Umbilical cord (tissue), 2 donors: ENCODE measurements at places on chromosomes 4 and X.

GRCh38 chr4:8863686-8864682 is 7.7 kb downstream of the HMX1 start:
- DNase-seq = no peak

GRCh38 chrX:140432346-140433175 is 72.3 kb downstream of the SOX3 start:
- peak; percentile 0 for DNase-seq

DNA sequence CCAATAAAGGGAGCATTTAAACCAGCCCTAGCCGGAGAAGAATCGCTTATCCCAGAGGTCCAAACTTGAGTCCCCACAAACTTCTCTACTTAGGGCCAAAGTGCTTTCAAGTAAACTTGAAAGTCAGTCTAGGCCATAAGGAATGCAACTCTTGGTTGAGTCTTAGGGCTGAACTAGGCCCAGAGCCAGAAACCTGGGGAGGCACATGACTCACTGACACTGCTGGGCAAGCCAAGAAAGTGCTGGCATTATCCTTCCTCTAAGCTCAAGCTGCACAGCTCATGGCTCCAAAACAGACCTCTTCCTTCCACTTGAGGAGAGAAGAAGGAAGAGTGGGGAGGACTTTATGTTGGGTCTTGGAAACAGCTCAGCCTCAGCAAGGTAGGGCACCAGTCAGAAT is 1257.3 kb upstream of the DIAPH2 start:
- no peak for DNase-seq

GRCh38 chr4:151674804-151675391 is 85.9 kb downstream of the GATB start:
- DNase-seq = peak; percentile 83

DNA sequence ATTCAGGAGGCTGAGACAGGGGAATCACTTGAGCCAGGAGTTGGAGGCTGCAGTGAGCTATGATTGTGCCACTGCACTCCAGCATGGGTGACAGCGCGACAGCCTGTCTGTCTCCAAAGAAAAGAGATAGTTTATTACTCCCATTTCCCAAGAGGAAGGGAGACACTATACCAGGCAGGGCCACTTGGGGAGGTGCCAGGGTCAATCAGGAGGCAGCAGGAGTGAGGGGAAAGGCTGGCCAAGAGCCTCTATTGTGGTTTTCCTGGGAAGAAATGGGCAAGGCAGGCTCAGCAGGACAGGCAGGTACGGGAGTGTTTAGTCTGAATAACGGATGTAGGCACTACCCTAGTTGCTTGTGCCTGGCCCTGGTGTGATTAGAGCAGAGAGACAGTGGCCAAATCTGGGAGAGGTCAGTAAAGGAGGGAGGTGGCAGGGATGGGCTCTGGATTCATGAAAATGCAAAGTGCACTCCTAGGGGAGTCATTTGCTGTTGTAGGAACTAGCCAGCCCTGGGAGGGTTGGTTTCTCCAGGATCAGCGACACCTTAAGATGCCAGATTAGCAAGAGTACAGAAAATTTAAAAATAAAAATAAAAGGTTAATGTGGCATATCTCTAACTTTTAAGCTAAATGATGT is 20.2 kb upstream of the CDKN2AIP start:
- no peak for DNase-seq

DNA sequence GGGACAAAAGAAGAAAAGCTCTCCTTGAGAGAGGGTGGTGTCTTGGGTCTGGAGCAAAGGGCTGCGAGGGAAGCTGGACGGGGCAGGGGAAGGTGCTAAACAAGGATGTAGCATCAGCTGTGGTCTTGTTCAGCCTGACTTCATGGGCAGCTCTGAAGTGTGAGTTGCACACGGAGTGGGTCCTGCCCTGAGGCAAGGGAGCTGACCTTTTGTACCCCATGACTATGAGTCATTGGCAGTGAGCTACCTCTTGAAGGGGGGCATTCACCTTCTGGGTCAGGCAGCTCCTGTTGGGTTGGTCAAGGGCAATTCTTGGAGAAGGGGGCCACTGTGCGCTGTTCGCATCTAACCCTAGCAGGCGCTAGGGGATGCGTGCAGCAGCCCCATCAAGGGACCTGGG is 151.8 kb downstream of the SMIM20 start:
- no peak for DNase-seq

DNA sequence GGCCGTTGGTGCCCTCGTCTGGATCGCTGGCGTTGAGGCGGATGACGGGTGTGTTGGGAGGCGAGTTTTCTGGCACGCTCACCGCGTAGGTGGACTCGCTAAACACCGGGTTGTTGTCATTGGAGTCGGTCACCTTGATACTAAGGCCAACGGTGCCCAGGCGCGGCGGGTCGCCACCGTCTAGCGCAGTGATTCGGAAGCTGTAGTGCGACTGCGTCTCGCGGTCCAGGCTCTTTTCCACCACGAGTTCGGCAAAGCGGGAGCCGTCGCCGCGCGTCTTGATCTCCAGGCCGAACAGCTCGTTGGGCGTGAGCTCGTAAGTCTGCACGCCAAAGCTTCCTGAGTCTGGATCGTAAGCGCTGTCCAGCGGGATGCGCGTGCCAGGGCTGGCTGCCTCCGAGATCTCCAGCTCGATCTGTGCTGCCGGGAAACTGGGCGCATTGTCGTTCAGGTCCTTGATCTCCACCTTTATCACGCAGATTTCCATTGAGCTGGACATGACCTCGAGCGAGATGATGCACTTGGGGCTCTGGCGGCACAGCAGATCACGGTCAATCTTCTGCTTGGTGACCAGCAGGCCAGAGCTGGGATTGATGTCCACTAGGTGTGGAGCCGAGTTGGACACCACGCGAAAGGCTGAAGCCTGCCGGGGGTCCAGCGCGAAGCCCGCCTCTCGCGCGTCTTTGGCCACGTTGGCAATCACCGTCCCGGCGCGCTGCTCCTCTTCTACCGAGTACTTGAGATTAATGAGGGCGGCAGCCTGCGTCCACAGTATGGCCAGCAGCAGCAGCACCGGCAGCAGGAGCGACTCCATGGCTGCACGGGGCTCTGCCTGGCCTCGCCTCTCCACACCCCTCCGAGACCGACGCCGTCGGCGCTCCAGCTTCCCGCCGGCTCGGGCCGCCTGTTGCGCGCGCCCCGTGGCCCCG is 2.0 kb downstream of the PCDH19 start:
- peak; percentile 34 for DNase-seq

- DNase-seq = no peak
Measured at GRCh38 chrX:51665981-51666380, 16.6 kb downstream of the CENPVL2 start.

- peak; percentile 1 for DNase-seq
Measured at GRCh38 chrX:111352424-111352823, 59.6 kb downstream of the DCX start.

DNA sequence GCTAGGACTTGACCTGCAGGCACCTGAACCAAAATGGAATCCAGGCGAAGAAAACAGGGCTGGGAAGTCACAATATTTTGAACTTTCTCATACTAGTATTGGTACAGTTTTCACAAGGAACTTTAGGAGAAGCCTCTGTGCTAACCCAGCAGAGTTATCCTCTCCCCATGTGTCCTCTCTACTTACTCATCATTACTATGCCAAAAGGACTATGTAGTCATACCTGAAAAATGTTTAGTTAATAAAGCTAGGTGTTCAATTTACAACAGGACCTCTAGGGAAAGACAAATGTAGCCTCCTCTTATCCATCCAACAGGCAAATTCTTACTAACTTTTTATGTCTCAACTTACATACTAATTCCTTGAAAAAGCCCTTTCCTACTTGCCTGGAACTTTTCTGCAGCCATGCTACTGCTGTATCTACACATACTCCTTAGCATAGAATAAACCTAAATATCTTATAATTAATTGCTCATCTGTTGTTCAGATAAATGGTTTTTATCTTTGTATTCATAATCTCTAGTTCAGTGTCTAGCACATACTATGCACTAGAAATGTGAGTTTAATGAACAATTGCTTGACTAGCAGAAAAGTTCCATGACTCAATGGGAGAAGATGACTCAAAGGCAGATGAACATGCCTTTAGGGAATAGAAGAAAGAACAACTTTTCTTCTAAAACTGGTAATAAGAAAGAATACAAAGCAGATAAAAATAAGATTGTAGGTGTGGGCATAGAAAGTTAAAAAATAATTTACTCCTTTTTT is 215.5 kb upstream of the VEGFC start:
- no peak for DNase-seq

DNA sequence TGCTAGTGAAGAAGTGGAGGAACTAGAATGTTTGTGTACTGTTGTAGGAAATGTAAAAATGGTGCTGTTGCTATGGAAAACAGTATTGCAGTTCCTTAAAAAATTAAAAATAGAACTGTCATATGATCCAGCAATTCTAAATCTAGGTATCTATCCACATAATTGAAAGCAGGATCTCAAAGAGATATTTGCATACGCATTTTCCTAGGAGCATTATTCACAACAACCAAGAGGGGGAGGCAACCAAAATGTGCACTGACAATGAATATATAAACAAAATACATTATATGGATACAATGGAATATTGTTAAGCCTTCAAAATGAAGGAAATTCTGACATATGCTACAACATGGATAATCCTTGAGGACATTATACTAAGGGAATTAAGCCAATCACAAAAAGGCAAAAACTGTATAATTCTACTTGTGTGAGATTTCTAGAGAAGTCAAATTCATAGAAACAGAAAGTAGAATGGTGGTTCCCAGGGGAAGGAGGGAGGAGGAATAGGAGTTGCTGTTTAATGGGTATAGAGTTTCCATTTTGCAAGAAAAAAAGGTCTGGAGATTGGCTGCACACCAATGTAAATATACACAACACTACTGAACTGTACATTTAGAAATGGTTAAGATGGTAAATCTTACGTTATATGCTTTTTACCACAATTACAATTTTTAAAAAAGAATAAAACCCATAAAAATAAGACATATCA is 35.6 kb upstream of the KCNE5 start:
- DNase-seq = no peak
